ENCODE measurements at places on chromosomes 5 and 9.

GRCh38 chr9:100933656-100934055 lies 94.9 kb upstream of the PLPPR1 start:
- DNase-seq = no peak

DNA sequence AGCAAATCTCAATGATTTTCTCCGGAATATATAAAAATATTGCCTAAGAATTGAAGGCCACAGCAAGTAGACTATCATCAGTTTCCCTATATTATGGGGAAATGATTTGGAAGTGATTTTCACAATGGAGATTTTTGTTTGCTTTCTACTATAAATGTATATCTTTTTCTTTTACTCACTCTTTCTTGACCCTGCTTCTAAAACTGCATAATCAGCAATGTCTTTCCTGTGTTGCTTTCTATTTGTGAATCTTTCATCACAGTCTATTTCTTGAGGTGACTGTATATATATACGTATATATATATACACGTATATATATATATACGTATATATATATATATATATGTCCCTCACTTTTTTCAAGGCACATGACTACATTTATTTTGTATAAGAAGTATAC lies 622.6 kb downstream of the DTWD2 start:
- DNase-seq = no peak

GRCh38 chr5:173669483-173669882 lies 53.0 kb upstream of the BOD1 start:
- DNase-seq = no peak

- peak; percentile 69 for DNase-seq
Observed at GRCh38 chr5:89313804-89314588, 431.0 kb upstream of the MEF2C start.

- DNase-seq = no peak
Observed at GRCh38 chr9:134519375-134520070, 122.1 kb upstream of the COL5A1 start.

- DNase-seq = no peak
Observed at GRCh38 chr9:134346151-134346550, 19.9 kb downstream of the RXRA start.

- no peak for DNase-seq
Observed at GRCh38 chr9:96318921-96319565, 17.1 kb upstream of the HSD17B3 start.

DNA sequence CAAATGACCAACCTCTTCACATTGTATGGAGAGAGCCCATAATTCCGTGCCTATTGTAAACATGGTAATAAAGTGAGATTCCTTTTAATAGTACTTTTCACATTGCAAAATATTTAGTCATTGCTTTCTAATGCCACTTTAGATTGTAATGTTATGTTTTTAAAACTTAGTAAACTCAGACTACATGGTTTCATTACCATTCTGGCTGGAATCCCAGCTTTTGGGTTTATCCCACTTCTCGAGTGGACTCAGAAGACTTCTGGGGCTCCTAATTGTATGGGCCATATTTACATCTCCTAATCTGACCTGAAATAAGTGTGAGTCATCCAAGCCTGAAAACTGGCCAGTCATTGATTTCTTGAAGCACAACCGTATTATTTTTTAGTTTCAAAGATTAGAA lies 217.6 kb downstream of the CAAP1 start:
- no peak for DNase-seq

GRCh38 chr5:143682246-143682905 lies 129.6 kb upstream of the HMHB1 start:
- DNase-seq = no peak

DNA sequence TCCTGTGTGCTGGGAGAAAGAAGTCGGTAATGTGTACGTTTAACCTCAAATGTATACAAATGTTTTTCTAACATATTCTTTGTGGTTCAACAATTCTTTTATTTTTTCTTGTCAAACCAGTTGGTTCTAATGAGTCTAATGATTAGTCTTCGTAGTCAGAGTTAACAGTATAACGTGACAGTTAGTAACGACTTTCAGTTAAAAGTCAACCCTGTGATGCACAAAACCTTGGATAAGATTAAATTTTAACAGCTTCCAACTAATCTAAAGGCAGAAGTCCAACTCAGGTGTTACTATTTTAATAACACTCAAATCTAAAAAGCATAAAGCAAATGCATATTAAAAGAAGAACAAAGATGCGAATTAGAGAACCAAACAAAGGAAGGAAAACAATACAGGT lies 47.0 kb downstream of the SEMA6A start:
- no peak for DNase-seq

DNA sequence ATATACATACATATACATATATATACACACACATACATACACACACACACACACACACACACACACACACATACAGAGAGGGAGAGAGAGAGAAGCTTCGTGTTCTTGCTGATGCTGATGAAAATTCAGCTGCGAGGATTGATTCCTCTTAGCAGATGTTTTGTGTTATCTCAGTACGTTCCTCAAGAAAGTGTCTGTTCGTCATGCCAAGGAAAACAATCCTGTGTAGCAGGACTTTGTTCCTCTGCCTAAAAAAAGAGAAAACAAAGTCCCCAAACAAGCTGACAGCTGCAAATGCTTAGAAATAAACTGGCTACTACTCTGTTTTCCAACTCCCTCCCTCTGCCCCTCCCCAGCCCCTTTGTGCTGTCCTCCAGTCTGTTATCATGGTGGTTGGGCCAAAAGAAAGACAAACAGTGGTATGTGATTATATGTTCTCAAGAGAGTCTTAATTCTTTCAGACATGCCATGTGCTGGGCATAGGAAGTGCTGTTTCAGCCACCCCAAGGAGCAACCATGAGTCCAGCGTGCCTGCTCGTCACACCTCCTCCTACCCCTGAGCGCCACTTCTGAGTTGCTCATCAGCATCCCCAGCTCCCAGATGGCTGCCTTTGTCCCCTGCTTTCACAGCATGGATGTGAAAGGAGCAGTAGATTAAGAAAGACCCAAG lies 71.5 kb upstream of the EQTN start:
- DNase-seq = no peak

DNA sequence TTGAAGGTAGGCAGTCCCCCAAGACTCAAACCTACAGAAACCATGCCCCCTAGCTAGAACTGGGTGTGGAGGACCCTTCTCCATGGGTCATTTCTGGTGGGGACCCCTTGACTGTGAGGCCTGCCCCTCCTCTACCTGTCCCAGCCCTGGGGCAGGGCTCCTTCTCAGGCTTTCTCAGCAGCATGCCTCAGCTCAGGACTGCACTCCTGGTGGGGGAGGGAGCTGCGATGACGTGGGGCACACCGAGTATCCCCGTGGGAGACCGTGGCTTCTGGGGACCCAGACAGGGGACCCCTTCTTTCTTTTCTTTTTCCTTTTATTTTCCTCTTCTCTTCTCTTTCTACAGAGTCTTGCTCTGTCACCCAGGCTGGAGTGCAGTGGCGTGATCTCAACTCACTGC lies 27.0 kb upstream of the PITX1 start:
- no peak for DNase-seq

- DNase-seq = peak; percentile 71
Observed at GRCh38 chr5:54861212-54861894, 124.0 kb downstream of the ESM1 start.

- DNase-seq = no peak
Observed at GRCh38 chr5:95815155-95815729, 7.3 kb downstream of the GLRX start.

GRCh38 chr9:120928483-120929228 lies 2.1 kb upstream of the TRAF1 start:
- no peak for DNase-seq

GRCh38 chr5:96253140-96253539 lies 179.9 kb downstream of the PCSK1 start:
- no peak for DNase-seq

DNA sequence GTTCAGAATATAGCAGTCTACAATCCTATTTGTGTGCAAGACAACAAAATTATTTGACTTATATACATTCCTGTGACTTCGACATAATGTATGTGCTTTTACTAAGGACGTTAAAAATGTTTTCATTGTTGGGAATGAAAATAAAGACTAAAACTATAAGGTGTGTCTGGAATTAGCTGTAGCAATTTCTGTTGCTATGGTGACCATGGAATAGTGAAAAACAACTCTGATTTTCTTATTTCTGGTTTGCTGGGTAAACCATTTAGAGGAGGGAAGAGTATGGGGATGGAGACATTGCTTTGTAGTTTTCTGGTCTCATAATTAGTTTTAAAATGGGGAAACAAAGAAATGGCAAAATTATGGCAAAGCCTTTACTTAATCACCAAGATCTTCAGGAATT lies 343.2 kb downstream of the SEMA5A start:
- DNase-seq = no peak

GRCh38 chr9:132795511-132796303 lies 82.4 kb downstream of the AK8 start:
- DNase-seq = no peak

DNA sequence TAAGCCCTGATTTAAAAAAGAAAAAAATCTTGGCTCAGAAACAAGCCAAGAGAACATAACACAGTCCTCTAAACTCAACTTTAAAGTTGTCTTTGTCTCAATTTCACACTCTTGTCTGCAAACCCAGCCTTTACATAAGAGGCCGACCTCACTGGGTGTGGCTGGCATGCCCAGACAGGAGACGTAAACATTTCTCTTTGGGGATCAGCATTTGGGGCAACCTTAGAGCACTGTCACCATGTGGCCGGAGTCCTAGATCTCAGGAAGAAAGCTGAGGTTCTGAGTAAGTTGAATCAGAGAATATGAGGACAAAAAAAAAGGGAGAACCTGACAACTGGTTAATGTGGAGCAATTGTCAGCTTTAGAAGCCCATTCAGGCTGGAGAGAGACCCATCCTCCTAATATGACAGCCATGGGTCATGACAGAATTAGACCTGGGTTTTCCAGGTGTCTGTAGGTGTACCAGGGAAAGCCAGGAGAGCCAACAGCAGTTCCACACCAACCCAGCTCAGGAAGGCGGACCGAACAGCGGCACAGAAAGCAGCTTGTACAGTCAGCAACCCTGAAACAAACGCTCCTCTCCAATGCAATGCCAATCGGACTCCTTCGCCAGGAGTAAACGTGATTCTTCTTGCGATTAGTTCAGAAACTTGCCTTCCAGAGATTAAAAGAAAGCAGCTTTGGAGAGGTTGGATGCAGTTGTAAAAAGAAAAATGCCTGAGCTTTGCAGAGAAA lies 97.9 kb upstream of the MAP3K1 start:
- no peak for DNase-seq

GRCh38 chr9:19163631-19164030 lies 36.3 kb upstream of the PLIN2 start:
- DNase-seq = no peak

GRCh38 chr9:2285416-2286332 lies 270.5 kb downstream of the SMARCA2 start:
- no peak for DNase-seq

DNA sequence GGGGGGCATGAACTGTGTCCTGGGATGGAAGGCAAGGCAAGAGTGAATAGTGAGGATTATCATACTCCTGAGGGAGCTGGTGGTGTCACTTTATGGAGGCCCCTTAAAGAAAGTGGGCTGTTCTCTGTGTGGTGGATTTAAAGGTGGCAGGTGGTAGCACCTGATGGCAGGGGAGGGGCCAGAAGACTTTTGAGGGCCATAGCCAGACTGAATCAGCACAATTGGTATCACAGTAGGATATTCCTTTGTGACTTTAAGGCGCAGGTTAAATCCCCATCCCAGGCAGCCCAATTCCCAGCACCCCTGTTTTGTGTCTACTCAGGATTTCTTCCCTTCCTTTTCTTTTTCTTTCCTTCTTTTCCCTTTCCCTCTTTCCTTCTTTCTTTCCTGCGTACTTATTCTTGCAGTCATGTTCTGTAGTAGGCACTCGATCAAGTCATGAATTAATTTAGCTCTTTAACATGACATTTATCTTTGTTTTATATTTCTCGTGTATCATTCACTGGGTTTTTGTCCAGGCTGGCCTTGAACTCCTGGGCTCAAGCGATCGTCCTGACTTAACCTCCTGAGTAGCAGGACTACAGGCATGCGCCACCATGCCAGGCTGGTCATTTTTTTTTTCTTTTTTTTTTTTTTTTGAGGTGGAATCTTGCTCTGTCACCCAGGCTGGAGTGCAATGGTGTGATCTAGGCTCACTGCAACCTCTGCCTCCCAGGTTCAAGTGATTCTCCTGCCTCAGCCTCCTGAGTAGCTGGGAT lies 11.0 kb upstream of the PCBD2 start:
- no peak for DNase-seq

- DNase-seq = no peak
Observed at GRCh38 chr5:1463326-1464095, 18.3 kb upstream of the SLC6A3 start.

- DNase-seq = no peak
Observed at GRCh38 chr5:157248821-157249470, 17.0 kb upstream of the CYFIP2 start.

- DNase-seq = no peak
Observed at GRCh38 chr5:174755106-174755505, 30.7 kb downstream of the MSX2 start.

GRCh38 chr5:112533362-112533761 lies 114.3 kb upstream of the EPB41L4A start:
- DNase-seq = no peak

DNA sequence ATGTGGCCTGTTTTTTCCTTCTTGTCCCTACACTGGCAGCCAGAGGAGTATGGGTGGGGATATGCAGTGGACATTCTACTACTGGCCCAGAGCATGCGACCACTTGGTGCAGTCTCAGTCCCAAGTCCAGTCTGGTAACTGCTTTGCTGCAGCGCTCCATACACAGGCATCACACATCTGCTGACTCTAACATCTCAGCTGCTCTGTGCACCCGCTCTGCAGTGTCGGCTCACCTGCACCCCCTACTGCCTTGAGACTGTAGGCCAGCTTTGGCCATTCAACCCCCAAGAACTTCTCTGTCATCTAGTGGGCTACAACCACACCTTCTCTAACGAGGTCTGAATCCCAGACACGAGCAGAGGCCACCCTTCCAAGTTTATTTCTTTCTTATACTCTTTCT lies 46.4 kb upstream of the SLCO6A1 start:
- DNase-seq = no peak

DNA sequence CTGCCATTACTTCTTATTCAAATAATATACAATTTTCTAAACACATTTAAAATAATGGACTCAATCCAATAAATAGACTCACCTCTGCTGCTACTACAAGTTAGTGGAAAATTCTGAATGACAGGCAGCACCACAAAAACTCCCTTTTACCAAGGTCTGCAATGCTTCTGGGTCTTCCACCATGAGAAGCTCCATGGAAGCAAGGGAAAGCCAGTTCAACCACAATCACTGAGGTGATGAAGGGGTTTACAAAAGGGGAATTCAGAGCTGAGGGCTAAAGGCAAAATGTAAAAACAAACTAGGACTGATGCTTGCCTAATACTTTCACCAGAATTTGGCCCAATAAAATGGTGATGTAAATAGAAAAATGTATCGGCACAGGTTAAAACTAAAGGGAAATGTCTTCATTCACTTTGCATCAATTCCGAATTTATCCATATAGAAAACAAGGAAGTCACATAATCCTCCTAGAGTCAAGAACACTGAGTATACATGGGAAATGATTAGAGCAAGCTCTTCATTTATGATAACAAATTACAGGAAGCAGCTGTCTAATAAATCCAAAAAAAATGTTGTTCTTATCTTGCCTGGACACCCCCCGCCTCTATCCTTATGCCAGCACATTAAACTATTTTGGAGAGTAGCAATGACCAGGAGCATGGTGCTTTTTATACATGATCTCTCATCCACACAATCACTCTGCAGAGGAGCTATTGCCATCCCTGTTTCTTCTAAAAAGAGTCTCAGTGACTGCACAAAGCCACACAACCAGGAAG lies 66.3 kb upstream of the NFIB start:
- DNase-seq = no peak

All from AG04450 (cell line).